Activated T-helper 1 cell treated with Interleukin-2 at 50 U/mL for 16 hours (primary cell): ENCODE measurements at places on chromosomes 5 and 9.

DNA sequence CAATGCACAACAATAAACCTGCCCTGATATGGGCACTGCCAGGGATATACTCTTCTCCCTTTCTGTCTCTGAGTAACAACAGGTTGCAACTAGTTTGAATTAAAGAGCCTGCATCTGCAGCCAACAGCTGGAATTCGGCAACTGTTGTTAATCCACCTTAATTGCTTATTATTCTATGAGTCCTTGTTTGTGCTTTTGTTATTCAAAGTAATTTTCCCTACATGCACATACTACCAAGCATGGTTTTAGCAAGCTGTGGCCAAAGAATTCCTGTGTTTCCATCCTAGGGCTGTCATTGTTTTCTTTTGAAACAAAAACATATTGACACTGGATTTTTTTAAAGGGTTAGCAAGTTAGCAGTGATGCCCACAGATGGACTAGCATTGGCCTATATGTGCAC, 171.5 kb downstream of the EFNA5 start:
- no peak for DNase-seq

DNA sequence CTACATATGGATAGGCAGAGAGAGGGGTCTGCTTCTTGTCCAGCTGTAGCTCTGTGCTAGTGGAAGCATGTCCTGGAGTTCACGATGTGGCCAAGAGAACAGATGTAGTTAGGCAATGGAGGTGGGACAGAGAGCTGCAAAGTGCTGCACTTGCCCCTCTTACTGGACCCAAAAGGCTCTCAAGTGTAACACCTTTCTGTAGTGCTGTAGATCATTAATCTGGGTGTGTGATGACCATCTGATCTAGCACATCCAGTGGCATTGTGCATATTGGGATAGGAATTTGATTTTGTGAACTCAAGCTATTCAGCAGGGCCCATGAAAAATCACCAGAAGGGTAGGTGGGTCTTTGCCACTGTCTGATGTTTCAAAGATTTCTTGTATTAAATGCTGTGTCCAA, 151.4 kb downstream of the KDM4C start:
- no peak for DNase-seq

DNA sequence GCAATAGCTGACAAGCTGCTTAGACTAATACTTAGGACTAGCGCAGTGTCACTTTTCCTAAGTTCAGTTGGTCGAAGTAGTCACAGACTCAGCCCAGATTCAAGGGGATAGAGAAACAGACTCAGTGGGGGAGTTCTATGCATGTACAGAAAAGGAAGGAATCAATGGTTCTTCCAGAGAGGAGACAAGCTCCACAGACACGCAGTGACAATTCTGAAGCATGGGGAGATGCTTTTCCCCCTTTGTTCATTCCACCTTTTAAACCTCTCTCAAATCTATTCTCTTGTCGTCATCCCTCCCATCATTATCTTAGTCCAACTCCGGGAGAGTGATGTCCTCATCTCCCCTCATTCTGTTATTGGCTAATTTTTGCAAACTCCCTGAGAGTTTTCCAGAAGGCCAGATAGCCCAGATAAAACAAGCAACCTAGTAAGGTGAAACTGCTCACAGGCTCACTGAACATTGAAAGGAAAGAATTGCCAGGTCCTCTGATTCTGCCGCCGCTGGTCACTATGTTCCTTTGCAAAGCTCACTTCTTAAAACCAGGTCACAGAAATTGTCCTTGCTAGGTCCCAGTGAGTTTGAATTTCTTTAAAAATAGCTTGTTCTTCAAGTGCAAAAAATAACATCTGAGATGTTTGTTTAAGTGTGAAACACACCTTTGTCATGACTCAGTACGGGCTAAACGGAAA, 13.4 kb upstream of the STRBP start:
- DNase-seq = no peak

DNA sequence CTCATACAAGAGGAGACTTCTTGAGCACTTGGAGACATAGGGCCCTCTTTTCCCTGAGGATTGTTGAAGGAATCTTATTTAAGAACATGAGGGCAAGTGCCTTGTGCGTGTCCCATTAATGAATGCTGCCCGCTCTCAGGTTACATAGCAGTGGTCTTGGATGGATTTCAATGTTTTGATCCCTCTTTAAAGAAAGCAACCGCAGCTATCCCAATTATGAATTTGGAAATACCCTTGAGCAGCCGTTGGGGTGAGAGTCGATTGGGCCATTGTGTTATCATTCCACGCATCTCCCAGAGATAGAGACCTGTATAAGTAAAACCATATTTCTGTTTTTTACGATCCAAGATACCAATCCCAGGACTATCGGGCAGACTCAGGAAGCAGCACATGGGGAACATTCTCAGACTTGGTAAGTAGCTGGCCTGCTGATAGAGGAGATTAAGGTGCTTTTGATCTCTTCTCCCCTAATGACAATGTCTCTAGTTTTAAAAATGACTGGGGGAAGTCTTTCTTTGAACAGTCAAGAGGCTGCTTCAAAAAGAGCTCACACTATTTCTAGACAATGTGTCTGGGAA, 145.3 kb downstream of the MACROH2A1 start:
- DNase-seq = no peak

GRCh38 chr5:78638423-78638822, 10.1 kb downstream of the LHFPL2 start:
- DNase-seq = no peak
